ENCODE measurements at places on chromosomes 3 and 15.
A peak's percentile ranks its signal among the peaks of the same experiment; 100 is the strongest.

- DNase-seq = peak; percentile 46
These were observed 42.2 kb downstream of the CLDN18 start for GRCh38 chr3:138051947-138052802.

GRCh38 chr15:72474466-72474911 lies 359 bp downstream of the ARIH1 start:
- no peak for DNase-seq

- no peak for DNase-seq
These were observed 139.6 kb upstream of the ADAMTS9 start for GRCh38 chr3:64827431-64827830.

- DNase-seq = no peak
These were observed 5.1 kb downstream of the HPS3 start for GRCh38 chr3:149134575-149134974.

- no peak for DNase-seq
These were observed 12.2 kb downstream of the CPB1 start for GRCh38 chr3:148839805-148840204.

- no peak for DNase-seq
These were observed 519.7 kb downstream of the FGF12 start for GRCh38 chr3:192207651-192208050.

All from GM03348 (cell line).